ENCODE measurements at places on chromosomes 2 and 18. TPM values are rescaled to one million over a fixed set of nuclear protein-coding genes. Genes with fewer than 3 reads are reported as not detected.

GRCh38 chr18:71784777-71785176 is 759.4 kb downstream of the CBLN2 start:
- DNase-seq: no peak

DNA sequence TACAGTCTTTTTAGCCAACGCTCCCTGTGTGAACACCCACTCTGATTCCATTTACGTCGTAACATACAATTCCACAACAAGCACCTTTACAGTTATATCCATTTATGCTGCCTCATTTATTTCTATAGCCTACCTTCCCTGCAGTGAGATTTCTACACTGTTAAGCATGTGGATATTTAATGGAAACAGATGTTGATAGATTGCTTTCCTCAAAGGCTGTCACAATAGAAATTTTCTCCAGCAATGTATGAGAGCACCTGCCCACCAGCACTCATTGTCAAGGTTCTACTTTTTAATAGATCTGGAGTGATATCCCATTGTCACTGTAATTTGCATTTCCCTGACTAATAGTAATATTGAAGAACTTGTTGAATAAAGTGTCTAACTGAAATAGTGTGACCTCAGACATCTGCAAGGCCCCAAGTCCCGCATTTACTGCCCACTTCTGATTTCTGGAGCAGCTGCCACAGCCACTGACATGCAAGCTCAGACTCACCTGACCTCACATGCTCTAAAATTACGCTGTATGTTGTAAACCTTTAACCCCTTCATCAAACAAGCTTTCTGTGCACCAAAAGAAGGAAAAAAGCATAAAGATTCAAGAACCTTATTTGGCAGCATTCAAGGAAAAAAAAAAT is 295.1 kb downstream of the CNTNAP5 start:
- no peak for DNase-seq

- no peak for DNase-seq
Observed at GRCh38 chr2:225725726-225726125, 326.2 kb downstream of the NYAP2 start.

DNA sequence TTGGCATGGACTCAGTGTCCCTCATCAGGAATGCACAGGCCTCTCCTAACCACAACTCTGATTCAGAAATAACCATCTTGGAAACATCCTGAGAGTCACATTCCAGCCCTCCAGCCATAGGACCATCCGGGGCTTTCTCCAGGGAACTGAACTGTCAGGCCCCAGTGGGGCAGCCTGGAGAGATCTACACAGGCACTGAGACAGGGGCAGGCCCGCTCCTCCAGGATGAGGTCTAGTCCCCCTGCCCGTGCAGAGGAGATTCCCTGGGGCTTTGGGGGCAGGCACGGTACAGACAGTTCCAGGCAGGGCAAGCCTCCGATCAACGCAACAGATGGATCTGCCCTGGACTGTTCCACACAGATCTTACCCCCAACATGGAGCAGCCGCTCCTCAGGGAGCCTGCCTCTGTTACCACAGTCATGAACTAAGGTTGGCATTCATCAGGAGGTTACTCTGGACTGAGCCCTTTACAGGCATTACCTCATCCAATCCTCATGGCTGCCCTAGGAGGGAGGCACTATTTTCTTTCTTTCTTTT is 12.0 kb downstream of the KCNK3 start:
- no peak for DNase-seq

DNA sequence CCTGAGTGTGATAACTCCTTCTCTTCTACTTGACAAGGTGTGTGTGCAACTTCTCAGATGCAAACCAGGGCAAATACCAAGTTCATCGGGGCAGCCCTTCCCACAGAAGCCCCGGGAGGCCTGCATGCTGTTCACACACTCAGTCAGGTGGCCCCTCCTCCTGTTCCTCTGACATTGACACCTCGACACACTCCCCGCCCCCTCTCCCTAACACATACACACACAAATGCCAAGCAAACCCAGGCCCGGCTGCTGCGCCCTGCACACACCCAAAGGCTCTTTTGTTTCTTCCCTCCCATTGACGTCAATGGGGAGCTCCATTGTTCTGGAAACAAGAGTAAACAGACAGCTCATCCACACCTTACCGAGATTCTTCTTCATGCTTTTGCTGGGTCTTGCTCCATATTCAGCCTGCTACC is 1.7 kb upstream of the PER2 start:
- peak; percentile 77 for DNase-seq

DNA sequence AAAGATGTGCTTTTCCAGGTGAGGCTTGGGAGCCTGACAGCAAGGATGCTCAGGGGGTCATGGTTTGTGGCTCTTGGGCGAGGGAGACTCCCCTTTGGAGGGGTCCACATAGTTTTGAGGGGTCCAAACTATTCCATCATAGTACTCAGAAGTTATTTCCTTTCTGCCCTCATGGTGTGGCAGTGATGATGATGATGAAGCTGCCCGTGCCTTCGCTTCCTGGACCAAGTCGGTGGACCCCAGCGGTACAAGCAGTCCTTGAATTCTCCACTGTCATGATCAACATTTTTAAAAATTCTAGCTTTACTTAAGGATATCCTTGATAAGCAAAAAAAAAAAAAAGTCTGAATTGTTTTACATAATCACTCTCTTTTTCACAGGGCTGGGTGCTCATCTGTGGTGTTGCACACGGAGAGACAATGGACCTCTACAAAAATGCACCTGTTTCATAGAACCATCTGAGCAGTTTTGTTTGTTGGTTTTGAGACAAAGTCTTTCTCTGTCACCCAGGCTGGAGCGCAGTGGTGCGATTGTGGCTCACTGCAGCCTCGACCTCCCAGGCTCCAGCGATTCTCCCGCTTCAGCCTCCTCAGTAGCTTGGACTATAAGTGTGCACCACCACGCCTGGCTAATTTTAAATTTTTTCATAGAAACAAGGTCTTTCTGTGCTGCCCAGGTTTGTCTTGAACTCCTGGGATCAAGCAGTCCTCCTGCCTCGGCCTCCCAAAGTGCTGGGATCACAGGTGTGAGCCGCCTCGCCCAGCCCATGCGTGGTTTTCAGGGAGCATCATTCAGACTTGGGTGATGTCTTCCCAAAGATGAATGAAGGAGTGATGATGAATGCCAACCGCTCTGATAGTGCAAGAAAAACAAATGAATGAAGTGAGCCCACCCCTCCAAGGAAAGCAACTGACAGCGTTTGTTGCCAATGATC is 271.4 kb upstream of the HDAC4 start:
- DNase-seq: peak; percentile 55

DNA sequence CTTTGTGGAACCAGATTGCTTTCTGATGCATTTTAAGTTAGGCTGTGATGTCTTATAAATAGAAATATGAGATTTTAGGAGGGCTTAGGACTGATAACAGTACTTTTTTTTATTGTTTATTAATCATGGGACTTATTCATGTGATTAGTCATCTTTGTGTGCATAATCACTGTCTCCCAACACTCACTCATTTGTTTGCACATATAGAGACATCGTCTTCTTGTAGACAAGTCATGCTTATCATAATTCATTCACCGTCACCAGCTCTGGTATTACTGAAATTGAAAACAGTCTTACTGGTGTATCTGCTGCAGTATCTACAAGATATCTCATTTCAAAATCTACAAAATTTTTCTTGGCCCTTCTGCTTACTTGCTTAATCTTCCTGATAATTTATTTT is 45.8 kb downstream of the WDR7 start:
- no peak for DNase-seq

The FOXD4L1 gene
- not detected for total RNA-seq

The APOB gene
- 45.3 TPM for total RNA-seq

The NEB gene
- 61.1 TPM for total RNA-seq

The STRN gene
- total RNA-seq: 34.5 TPM

The ELOA2 gene
- not detected for total RNA-seq
